ENCODE measurements at places on chromosomes 4 and X.
A peak's percentile ranks its signal among the peaks of the same experiment; 100 is the strongest.

DNA sequence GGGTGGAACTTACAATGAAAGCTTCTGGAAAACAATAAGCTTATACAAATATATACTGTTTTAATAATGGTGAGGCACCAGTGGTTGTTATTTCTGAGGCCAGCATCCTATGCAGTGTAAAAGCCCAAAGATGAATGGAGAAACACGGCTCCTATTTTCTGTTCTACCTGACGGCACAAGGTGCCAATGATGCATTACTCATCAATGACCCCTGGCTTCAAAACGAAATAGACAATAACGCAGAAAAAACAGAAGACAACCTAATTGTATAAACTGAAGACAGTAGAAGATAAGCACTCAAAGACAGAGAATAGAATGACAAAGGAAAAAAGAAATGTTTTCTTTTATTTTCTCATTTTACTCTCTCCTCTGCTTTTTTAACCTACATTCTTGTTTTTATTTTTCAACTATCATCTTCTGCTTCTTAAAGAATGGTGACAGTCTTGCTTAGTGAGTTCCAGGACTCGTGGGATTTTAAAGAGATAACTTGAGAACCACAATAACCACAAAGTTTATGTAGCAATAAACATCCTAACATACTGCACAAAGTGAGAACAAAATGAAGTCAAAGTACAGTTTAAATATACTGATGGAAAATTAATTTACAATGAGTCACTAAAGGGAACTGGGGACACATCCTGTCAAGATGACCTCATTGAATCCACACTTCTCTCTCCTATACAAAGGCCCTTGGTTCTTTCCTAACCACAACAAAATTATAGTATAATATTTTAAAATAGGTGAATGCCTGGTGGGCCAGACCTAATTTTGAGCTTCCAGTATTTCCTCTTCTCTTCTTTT, 169.8 kb downstream of the BTC start:
- no peak for DNase-seq

GRCh38 chr4:166014411-166014810, 141.4 kb downstream of the TLL1 start:
- DNase-seq: no peak

DNA sequence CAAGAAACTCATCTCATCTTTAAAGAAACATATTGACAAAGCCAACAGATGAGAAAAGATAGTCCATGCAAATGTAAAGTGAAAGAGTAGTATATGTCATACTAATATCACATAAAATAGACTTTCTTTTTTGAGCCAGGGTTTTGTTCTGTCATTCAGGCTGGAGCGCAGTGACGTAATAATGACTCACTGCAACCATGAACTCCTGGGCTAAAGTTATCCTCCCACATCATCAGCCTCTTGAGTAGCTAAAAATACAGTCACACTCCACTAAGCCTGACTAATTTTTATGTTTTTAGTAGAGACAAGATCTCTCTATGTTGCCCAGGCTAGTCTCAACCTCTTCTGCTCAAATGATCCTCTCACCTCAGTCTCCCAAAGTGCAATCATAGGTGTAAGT, 51.8 kb upstream of the TRAM1L1 start:
- peak; percentile 49 for DNase-seq

DNA sequence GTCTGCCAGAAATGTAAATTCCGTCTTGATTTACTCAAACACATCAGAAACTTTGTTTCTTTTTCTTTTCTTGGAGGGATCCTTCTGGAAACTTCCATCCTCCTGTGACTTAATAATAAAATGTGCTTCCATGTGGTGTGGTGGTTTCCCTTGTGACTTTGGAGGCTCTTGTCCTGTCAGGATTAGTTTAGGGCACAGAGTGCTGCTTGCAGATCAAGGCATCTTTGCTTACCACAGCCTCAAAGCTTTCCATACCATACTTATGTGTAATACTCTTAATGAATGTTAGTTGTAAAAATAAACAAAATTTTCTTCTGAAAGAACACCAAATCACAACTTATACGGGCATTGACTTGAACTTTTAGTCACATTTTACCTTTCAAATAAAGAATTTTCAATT, 27.4 kb downstream of the GBA3 start:
- no peak for DNase-seq

- no peak for DNase-seq
Measured at GRCh38 chrX:75228854-75229253, 45.0 kb upstream of the UPRT start.

DNA sequence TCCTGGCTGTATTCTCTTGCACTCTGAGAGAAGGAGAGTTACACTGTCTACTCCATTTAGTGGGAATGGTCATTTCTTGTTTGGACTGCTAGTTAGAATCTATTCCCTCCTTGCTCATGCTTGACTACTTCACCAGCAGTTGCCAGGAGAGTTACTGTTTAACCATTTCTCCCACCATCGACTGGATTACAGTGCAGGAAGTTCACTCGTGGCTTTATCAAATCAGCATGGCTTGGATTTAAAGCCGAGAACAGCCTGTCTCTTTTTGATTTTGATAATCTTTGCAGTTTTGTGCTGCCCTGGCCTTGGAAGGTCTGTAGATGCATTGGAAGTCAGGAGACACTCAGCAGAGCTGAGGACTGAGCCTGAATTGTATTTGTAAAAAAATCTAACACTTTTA, 3.2 kb downstream of the GBA3 start:
- no peak for DNase-seq

DNA sequence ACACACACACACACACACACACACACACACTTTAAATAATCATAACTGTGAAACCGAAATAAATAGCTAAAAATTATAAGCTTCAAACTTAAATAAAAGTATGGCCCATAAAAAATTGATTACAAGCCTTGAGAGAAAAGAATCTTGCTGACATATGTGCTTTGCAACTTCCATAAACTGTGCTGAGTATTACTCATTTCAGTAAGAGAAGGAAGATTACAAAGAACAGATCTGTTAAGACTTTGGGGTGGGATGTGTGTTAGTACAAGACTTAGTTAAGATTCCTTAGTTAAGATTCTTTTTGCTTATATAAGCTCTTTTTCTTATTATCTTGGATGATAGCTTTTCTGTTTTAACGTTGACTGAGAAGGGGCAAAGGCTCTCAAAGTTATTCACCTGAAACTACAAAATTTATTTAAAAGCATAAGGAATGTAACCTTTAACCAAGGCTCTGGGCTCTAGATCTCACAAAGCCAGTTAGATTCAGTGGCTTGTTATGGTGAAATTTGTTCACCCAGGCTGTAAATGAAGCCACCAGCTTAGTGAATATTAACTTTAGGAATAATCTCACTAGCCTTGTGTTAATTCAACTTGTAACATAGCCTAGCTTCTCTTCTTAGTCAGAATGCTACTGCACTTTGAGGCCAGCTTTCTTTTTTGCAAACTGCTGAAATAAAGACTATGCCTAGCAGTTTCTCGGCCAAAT, 58.2 kb downstream of the ARSJ start:
- DNase-seq: no peak

DNA sequence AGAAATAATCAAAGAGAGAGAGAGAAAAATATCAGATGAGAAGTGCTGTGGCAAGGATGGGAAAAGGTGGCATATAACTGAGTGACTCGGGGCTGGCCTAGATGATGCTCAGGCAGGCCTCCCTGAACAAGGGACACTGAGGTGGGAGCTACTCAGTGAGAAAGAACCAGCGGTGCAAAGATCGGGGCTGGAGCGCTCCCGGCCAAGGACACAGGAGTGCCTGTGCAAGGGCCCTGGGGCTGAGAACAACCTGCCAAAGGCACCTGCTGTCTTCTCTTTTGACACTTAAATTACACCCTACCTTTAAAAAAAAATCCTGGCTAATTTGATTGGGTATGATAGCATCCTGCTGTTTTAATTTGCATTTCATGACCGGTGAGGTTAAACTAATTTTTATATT, 77.7 kb upstream of the C4orf50 start:
- DNase-seq: no peak

GRCh38 chr4:57989430-57989829, 879.2 kb upstream of the IGFBP7 start:
- DNase-seq: no peak
